ENCODE measurements at places on chromosomes 2 and 18.

DNA sequence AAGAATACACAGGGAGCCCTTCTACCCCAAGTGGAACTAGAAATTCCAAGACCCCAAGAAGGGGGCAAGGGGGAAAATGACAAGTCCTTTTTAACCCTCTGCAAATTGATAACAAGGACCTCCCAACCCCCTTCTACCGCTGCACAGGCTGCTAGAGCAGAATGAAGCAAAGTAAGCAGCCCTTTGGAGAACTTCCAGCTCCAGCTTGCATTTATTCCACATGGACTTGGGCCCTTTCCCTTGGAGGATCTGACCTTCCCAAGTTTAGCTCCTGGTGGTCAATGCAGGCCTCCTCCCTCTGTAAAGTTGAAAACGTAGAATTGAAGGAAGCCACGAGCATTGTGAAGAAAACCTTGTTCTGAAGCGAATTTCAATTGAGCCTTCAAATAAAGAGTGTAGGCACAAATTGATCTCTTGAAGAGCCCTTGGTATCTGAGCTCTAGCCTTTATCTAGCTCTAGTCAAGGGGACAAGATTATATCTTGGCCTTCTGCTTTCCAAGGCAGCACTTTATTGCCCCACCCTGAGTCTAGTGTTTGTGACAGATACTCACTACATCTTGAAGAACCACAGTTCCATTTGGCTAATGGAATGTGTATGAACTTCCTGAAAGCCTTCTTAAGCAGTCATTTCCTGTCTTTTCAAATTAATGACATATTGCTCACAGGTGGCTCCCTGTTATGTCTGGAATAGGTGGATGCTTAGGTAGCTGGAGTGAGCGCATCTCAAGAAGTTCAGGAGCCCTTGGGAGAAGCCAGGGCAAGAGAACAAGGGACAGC, 37.2 kb downstream of the SLC14A2 start:
- no peak for DNase-seq

- DNase-seq, result no peak
These were observed 155.9 kb upstream of the MEIS1 start for GRCh38 chr2:66279024-66279423.

GRCh38 chr2:130846686-130847375, 10.1 kb downstream of the ARHGEF4 start:
- DNase-seq, result no peak

DNA sequence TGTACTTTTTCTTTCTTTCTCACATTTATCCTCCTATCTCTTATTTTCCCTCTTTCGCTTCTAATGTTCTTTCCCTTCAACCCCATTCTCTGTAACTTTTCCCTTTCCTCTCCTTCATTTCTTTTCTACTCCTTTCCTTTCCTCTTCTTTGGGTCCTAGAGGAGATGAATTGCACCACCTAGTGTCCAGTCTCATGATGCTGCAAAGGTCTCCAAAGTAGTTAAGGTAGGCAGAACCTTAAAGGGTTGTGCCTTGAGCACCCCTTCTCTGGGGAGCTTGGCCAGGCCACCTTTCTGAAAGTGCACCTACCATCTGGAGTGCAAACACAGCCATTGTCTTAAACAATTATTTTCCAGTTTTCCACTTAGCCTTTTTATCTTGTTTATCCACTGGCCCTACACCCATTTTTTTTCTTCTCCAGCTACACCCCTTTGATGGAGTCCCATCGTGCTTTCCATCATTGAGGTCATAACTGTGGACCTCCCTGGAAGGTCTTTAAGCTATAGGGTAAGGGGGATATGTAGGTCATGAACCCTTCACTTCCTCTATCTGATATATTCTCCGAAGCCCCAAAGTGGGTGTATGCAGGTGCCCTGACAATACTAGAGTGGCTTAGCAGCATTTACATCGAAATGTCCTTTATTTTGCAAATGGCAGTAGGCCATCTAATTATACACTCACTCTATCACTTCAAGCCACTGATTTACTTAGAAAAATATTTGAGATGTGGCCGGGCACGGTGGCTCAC, 155.9 kb downstream of the ESCO1 start:
- DNase-seq, result peak; percentile 38

- DNase-seq, result no peak
These were observed 256.9 kb upstream of the DPP10 start for GRCh38 chr2:114185501-114185900.

DNA sequence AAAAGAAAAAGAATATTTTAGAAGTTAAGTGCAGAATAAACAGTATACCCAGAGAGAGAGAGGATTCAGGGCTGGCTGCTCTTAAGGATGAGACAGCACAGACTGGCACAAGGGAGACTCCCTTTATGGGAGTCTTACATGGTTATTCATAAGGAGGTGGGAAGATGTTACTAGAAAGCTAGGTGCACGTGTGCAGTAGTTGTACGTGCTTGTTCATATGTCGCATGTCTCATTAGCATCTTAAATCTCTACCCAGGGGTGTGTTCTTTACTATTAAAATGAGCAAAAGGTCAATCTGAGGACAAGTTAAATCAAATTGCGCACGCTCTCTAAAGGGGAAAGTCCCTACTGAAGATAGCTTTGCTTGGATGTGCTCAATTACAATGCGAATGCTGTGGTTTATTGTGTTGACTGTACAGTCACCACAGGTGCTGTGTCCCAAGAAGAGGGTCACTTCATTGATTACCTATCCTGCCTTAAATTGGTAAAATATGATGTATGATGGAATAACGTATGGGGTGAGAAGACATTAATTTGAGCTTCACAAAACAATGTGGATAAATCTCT, 368.0 kb upstream of the SPHKAP start:
- DNase-seq, result no peak

DNA sequence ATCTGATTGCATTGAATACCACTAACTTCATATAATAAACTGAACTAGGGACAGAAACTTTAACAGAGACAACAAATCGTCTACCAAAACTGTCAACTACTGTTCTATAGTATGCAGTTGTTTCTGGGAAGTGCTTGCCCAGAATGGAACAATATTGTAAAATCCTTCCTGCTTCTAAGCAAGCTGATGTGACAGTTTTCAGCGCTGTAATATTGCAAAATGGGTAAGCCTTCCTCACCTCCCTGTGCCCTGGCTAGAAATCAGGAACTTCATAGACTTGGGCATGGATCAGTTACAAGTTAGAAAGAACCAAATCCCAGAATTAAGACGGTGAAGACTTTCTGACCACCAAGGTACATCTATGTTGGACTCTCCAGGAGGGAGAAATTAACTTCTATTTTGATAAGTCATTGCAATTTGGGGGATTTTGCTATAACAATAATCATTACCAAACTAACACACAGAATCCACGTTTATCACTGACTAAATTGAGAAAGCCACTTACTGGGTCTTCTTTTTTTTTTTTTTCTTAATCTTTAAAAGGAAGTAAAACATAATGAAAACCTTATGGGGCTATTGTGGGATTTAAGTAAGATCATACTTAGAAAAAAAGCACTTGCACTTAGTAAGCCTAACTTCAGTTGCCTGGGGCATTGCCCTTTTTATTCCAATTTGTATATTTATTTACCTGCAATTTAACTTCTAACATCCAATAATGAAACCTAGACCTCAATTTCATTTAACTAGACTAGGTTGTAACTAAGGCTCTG, 261.5 kb downstream of the TRIB2 start:
- DNase-seq, result no peak

DNA sequence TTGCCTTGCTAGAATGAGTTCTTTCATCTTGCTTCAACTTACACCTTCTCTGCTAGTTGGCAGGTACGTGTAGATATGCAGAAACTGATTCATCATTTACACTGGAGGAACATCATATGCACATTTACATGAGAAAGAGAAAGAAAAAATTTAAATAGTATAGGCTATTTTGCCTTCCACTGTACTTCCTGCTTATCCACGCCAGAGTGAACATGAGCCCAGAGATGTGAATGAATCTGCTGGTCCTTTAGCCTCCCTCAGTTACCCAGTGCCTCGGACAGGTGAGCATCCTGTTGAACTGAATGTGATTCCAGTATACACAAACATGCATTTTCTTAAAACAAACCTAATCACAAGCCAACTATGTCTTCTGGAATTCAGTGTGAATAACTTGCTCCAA, 83.6 kb downstream of the SESTD1 start:
- DNase-seq, result no peak

Data from GM04504 (cell line).